GM06990 (cell line): ENCODE measurements at places on chromosomes 4 and X.

DNA sequence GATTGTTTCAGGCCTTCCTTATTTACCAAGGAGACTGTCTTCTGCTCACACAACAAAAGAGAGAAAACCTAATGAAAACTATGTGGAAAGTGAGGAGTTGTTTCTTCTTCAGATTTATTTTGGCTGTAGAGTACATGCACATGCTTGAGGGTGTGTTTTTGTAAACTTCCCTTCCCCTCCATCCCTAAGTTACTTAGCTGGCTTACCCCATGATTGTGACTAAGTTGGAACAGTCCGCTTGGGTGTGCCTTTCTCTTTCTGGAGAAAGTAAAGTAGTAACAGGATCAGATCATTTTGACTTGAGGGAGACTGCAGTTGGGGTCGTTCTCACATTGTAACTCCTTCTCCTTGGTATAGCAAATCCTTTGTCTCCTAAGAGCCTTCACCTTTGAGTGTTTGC lies 155.9 kb downstream of the RTL9 start:
- no peak for DNase-seq

DNA sequence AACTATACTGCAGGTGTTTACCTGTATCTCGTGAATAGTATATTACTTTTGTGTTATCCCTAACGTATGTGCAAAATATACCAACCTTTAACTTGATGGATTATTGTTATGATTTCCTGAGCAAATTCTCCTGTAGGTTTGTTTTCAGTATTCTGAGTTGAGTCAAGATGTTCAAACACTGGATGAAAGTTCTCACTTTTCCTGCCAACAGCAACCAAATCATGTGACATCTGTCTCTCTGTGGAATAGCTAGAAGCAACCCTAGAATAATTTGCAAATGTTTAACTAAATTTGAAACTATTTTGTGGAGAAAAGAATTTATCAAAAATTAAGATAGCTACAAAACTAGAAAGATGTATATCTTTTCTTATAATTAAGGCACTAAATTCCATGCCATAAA lies 35.6 kb downstream of the BCLAF3 start:
- DNase-seq = no peak

- no peak for DNase-seq
These were observed 108.8 kb downstream of the MAGEC2 start for GRCh38 chrX:142096253-142096652.

DNA sequence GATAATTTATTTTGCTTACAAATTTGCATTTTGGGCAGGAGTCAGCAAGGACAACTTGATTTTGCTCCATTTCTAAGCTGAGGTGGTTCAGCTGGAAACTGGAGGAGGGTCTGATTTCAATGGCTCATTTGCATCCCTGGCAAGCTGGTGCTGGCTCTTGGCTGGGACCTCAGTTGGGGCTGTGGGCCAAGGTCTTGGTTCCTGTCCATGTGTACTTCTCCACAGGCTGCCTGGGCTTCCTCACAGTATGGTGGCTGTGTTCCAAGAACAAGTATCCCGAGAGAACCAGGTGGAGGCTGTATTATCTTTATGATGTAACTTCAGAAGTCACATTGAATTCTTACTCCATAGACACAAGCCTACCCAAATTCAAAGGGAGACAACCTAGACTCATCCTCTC lies 77.0 kb upstream of the STX18 start:
- DNase-seq = no peak

GRCh38 chr4:107693132-107693531 lies 26.9 kb downstream of the PAPSS1 start:
- DNase-seq = no peak
